ENCODE measurements at places on chromosomes 2 and 18.

- no peak overlapping the region for H3K4me3 ChIP-seq
- DNase-seq: no peak
- peaks cover 17% of the 10 kb centered on the region for H3K4me1 ChIP-seq
- H3K27me3 ChIP-seq: peaks cover 29% of the 10 kb centered on the region
These were observed 7.3 kb upstream of the ASIC4 start for GRCh38 chr2:219506802-219507526.

GRCh38 chr2:52613064-52613463, 1154.5 kb upstream of the CHAC2 start:
- H3K4me1 ChIP-seq: no peaks in the 10 kb centered on the region
- no peak for DNase-seq
- no peak overlapping the region for H3K4me3 ChIP-seq
- H3K36me3 ChIP-seq: no peaks in the 10 kb centered on the region
- no peak overlapping the region for H3K27ac ChIP-seq

GRCh38 chr2:14673351-14673875, 40.9 kb downstream of the LRATD1 start:
- no peaks in the 10 kb centered on the region for H3K27me3 ChIP-seq
- no peaks in the 10 kb centered on the region for H3K4me1 ChIP-seq
- H3K4me3 ChIP-seq: no peak overlapping the region
- H3K36me3 ChIP-seq: no peaks in the 10 kb centered on the region
- no peak for DNase-seq
- no peak overlapping the region for H3K27ac ChIP-seq

- no peaks in the 10 kb centered on the region for H3K4me1 ChIP-seq
- H3K4me3 ChIP-seq: no peak overlapping the region
- no peaks in the 10 kb centered on the region for H3K36me3 ChIP-seq
- no peak overlapping the region for H3K27ac ChIP-seq
- no peak for DNase-seq
- no peaks in the 10 kb centered on the region for H3K27me3 ChIP-seq
These were observed 176.0 kb downstream of the CCDC178 start for GRCh38 chr18:33264566-33264965.

- H3K4me1 ChIP-seq: no peaks in the 10 kb centered on the region
- H3K27ac ChIP-seq: no peak overlapping the region
- no peak overlapping the region for H3K4me3 ChIP-seq
- H3K27me3 ChIP-seq: no peaks in the 10 kb centered on the region
These were observed 138.0 kb downstream of the AGPS start for GRCh38 chr2:177530561-177530960.

DNA sequence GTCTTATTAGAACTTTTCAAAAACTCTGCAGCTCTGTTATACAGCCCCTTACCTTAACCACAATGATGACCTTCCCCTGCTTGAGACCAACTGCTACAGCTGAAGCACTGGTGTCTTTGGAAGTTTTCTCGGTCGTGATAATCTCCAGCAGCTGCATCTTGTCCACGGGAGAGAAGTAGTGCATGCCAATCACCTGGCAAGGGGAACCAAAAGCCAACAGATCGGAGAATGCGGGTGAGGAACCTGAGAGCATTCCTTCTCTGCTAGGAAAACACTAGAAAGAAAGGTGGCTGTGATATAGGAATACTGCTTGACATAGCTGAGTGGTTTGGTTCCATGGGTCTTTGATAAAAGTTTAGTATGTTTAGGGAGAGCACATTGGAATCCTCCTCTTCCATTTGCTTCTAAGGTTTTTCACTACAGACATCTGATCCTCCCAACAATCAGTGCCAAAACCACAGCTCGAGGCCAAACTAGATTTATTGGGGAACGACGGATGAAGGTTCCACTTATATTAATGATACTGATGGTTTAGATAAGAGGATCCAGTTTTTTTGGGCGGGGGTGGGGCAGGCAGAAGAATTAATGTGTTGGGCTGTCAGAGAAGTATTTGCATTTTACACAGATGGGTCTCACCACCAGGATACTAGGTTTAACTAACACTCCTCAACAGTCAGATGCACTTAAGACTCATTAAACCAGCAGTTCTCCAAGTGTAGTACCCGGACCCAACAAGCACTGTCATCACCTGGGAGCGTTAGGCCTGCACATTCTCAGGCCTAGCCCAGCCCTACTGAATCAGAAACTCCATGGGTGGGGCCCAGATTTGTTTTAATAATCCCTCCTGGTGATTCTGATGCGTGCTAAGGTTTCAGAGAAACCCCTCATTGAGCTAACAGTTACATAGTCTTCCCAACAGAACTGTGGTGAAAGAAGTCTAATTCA, 22.4 kb downstream of the GAREM2 start:
- H3K27me3 ChIP-seq: no peaks in the 10 kb centered on the region
- H3K36me3 ChIP-seq: peaks cover 95% of the 10 kb centered on the region
- no peak for DNase-seq

DNA sequence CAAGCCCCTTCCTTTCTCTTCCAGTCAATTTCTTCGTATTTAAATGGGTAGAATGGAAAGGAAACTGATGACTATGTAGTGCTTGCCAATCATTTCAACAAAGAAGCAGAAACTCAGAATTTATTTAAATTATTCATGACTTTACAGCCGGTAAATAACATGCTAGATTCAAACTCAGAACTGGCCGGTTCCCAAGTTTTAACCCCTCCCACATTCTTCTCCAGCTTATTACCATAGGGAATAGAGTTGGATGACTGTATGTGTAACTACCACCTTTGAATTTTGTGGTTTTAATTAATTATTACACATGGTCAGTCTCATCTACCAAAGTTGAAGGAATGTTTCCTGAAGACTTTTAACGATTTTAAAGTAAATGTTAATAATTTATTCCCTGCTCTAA, 819.3 kb upstream of the LRATD1 start:
- DNase-seq: no peak
- no peaks in the 10 kb centered on the region for H3K36me3 ChIP-seq
- H3K4me3 ChIP-seq: no peak overlapping the region
- H3K27me3 ChIP-seq: no peaks in the 10 kb centered on the region
- H3K27ac ChIP-seq: no peak overlapping the region

GRCh38 chr18:74012954-74013630, 134.5 kb downstream of the FBXO15 start:
- no peaks in the 10 kb centered on the region for H3K4me1 ChIP-seq
- no peaks in the 10 kb centered on the region for H3K36me3 ChIP-seq
- DNase-seq: no peak
- no peak overlapping the region for H3K27ac ChIP-seq

- no peak overlapping the region for H3K4me3 ChIP-seq
- H3K27me3 ChIP-seq: no peaks in the 10 kb centered on the region
- no peak overlapping the region for H3K27ac ChIP-seq
- no peak for DNase-seq
- H3K36me3 ChIP-seq: no peaks in the 10 kb centered on the region
- no peaks in the 10 kb centered on the region for H3K4me1 ChIP-seq
These were observed 1167.9 kb downstream of the DSC3 start for GRCh38 chr18:29874519-29875098.

DNA sequence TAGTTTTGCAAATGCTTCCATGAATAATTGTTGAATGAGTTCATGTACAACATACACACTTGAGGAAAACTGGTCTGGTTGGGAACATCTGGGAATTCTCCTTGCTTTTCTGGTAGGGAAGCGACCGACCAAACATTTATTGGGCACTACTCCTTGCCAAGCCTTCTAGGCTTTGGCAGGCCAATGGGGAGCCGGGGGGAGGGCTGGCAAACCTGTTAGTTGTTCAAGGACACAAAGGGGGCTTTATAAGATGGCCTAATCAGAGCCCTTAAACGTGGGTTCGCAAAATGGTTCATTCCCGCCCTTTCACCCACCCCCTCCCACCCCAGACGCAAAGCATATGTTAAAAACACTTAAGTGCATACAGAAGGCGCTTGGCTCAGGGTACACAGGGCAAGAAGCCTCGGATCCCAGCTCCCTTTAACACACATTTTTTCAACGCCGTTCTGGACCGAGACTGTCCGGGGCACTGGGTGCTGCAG, 844 bp upstream of the VSNL1 start:
- no peaks in the 10 kb centered on the region for H3K36me3 ChIP-seq
- no peak overlapping the region for H3K4me3 ChIP-seq
- no peak overlapping the region for H3K27ac ChIP-seq
- no peak for DNase-seq
- peaks cover 71% of the 10 kb centered on the region for H3K27me3 ChIP-seq

DNA sequence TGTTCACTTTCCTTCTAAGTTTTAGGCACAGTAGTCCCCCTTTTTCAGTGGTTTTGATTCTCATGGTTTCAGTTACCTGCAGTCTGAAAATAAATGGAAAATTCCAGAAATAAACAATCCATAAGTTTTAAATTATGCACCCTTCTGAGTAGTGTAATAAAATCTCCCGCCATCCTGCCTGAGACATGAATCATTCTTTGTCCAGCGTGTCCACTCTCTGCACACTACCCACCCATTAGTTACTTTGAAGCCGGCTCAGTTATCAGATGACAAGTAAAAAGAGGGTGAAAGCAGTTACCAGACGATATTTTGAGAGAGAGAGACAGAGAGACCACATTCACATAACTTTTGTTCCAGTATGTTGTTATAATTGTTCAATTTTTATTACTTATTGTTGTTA, 400.5 kb downstream of the TMX3 start:
- no peaks in the 10 kb centered on the region for H3K27me3 ChIP-seq
- no peak for DNase-seq
- H3K4me3 ChIP-seq: no peak overlapping the region
- H3K27ac ChIP-seq: no peak overlapping the region
- no peaks in the 10 kb centered on the region for H3K36me3 ChIP-seq

DNA sequence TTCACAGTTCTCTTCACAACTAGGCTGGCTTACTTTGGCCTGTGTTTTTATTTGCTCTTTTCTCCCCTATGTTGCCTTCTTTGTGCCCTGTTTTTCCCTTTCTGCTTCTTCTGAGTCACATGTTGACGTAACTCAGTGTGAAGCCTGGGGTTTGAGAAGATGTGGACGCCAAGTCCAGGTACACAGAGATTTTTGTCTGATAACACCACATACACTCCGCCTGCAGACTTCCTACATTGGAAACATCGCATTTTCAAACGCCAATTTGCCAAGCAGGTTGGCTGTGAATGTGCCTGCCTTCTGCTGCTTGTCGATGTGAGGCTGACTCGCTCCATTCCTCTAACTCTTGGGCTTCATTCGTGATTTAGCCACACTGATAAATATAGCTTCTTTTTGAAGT, 62.6 kb upstream of the FN1 start:
- H3K27me3 ChIP-seq: peaks cover 2% of the 10 kb centered on the region
- no peak overlapping the region for H3K4me3 ChIP-seq
- no peak overlapping the region for H3K27ac ChIP-seq
- no peaks in the 10 kb centered on the region for H3K36me3 ChIP-seq
- no peaks in the 10 kb centered on the region for H3K4me1 ChIP-seq
- DNase-seq: no peak
